Esophagus (tissue), 2 donors: ENCODE measurements at places on chromosomes 2 and 18. TPM values are rescaled to one million over a fixed set of nuclear protein-coding genes. Genes with fewer than 3 reads are reported as not detected.

The DES gene
- polyA plus RNA-seq: 672 TPM

The DYNAP gene
- polyA plus RNA-seq: 9.6 TPM

The SLC23A3 gene
- 1.2 TPM for polyA plus RNA-seq

The MC2R gene
- polyA plus RNA-seq: not detected

The CYBRD1 gene
- 8.4 TPM for polyA plus RNA-seq

The KCNF1 gene
- 0.29 TPM for polyA plus RNA-seq

The PROM2 gene
- polyA plus RNA-seq: 82.4 TPM

The RNMT gene
- polyA plus RNA-seq: 9.8 TPM
